Spleen (tissue), 13 donors: ENCODE measurements at places on chromosomes 11 and 22.

- DNase-seq, result no peak
These were observed 11.3 kb downstream of the PCSK7 start for GRCh38 chr11:117220568-117220967.

DNA sequence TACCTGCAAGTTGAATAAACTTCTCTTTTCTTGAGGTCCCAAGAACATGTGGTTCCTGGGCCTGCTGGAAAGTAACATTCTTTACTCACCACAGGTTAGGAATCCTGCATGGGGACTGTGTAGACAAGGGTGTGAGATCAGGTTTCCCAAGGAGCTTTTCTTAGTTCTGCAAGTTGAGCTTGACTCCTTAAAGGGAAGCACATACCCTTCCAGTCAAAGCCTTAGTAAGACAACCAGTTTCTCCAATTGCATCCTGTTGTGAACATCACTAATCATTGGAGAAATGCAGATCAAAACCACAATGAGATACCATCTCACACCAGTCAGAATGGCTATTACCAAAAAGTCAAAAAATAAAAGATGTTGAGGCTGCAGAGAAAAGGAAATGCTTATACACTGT lies 48.3 kb upstream of the PAK1 start:
- no peak for DNase-seq

DNA sequence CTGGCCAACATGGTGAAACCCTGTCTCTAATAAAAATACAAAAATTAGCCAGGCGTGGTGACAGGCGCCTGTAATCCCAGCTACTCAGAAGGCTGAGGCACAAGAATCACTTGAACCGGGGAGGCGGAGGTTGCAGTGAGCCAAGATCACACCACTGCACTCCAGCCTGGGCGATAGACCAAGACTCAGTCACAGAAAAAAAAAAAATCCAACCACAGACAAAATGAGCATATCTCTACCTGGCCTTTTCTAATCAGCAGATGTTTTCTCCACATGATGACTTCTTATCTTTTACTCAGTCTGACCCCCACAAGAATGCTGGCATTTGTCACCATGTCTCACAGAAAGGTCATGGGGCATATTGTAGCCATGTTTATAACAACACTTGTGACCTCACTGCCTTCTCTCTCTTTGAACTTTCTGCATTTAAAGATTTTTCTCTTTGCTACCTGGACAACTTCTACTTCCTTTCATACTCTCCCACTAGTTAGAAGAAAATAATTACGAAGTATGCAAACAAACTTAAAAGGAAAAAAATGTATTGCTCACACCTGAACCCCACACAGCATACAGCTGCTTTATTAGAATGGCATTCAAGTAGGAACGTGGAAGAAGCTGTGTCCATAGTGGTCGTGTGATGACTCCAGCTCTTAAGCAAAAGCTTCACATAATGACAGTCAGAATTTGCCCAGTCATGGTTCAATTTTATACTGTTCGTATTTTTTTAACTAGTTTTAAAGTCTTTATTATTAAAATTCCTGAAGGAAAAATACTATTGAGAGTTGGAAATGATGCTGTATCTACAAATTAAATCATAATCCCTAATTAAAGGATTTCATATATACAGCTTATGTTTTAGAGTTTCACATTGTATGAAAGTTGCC lies 65.4 kb downstream of the ZC3H12C start:
- no peak for DNase-seq

- DNase-seq, result no peak
These were observed 27.4 kb upstream of the YPEL1 start for GRCh38 chr22:21762712-21763581.

- DNase-seq, result no peak
These were observed 160.5 kb upstream of the DDI1 start for GRCh38 chr11:103875855-103876510.
